CD4-positive, alpha-beta T cell treated with Interleukin-15 for 1 hour (primary cell): ENCODE measurements at places on chromosomes 7 and 10.

DNA sequence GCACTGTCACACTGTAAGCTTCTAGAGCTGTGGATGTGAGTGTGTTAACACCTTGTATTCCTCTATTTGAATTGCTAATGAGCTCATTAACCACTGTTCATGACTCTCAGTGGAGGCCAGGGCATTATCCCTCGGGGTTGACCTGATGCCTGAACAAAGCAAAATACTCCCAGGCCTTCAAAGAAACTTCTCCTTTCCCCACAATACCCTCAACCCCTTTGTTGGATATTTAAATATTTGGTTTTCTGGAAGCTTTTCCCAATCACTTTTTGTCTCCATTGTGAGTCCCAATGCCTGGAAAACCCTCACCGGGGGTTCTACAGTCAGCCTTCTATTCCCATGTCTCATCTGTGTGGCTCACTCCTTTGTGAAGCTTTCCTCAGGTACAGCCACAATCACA lies 780.1 kb downstream of the PHTF2 start:
- DNase-seq: no peak

- no peak for DNase-seq
Observed at GRCh38 chr10:123972481-123973401, 81.1 kb upstream of the CPXM2 start.

- no peak for DNase-seq
Observed at GRCh38 chr7:155003092-155003375, at the start of gene PAXIP1. TSS of gene PAXIP1 (minus strand) at chr7:155003124. CDS start at chr7:155002929, 195 bp downstream.

DNA sequence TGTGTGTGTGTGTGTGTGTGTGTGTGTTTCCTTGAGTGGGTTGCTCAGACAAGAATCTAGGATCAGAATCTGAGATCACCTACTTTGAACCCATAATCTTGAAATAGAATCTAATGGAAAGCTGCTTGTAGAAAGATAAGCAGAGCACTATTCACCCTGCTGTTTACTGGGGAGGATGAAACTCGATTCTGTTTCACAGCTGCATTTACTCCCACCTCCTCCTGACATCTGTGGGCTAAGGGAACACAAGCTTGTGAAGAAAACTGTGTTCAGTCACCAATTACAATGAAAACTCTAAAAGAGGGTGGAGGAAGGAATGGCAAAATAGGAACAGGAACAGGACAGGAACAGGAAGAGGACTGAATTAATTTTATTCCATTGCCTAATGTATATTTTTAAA lies 269.5 kb downstream of the TSPAN12 start:
- no peak for DNase-seq

GRCh38 chr10:131898713-131899112 lies 2.1 kb upstream of the PPP2R2D start:
- DNase-seq: no peak

- no peak for DNase-seq
Observed at GRCh38 chr7:130879191-130879590, 145.2 kb upstream of the KLF14 start.

GRCh38 chr10:75730847-75731246 lies 299.4 kb downstream of the LRMDA start:
- DNase-seq: no peak

- DNase-seq: no peak
Observed at GRCh38 chr7:28348636-28349035, 63.7 kb upstream of the CREB5 start.

GRCh38 chr10:127738512-127739424 lies 1.8 kb downstream of the FOXI2 start:
- no peak for DNase-seq

DNA sequence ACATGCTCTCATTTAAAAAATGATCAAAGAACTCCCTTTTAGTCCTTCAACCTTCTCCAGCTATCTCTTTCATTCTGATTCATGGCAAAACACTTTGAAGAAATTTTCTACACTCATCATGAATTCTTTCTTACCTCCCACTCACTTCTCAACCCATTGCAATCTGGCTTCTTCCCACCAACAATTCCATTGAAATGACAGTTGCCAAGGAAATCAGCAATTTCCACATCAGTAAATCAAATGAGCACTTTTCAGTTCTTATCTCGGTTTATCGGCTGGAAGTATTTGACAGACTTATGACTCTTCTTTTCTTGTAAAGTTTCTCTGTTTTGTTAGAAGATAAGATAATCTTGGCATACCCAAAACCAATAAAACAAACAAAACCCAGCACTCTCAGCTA lies 99.1 kb upstream of the CACNA2D1 start:
- DNase-seq: no peak

GRCh38 chr10:49094646-49095045 lies 20.7 kb downstream of the VSTM4 start:
- no peak for DNase-seq

DNA sequence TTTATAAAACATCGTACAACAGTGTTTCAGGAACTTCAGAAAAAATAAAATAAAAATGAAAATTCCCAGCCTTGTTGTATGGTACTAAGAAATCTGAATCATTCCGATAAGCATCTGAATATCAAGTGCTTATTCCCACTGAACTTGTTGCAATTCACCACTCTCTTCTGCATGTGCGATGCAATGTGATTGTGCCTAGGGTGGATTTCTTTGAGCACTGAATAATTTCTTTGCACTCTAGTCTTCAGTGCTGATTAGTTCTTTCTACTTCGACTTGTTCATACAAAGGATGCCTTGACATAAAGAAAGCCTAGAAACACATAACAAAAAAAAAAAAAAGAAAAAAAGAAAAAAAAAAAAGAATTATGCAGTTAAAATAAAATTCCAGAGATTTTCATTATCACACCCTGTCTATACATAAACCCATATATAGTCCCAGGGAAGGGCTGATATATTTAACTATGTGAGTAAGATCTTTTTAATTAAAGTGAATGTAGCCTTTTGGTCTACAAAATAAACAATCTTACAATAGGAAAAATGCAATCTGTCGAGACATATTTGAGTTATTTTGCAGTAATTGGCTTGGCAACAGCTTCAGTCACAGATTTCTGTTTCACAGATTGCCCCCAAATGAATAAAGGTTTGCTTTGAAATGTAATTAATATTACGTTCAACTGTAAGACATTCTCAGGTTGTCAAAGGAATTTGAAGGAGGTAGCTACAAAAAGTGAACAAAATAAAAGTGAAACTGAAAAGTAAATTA lies 1118.9 kb upstream of the CELF2 start:
- no peak for DNase-seq

DNA sequence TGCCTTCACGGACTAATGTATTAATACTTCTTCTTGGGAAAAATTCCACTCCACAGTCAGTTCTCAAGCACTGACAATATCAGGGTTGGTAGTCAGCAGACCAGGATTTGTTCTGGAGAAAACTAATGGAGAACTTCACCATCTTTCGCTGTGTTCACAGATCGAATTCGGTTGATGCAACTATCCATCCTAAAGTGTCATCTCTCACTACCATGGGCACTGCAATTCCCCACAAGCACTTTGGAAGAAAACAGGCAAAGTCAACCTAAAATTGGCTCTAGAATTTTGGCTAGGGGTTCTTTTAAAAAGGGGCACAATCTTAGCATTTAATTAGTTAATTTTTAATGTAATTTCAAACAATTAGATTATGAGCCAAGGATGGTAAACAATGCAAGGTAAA lies 164.4 kb downstream of the HGF start:
- DNase-seq: no peak

- DNase-seq: peak; percentile 49
Observed at GRCh38 chr10:113007343-113007771, 57.3 kb downstream of the TCF7L2 start.

DNA sequence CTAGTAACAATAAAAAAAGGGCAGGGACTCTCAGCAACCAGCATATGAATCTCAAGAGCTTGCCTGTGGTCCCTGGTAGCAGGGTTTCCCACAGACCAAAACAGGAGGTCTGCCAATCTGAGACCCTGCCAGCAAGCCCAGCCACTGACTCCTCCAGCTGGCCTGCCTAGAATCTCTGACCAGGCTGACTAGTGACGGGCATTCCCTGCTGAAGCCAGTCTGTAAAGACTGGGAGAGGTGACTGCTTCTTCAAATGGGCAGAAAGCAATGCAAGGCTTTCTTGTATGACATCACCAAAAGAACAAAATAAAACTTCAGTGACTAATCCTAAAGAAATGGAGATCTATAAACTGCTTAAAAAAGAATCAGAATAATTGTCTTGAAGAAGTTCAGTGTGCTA lies 249.4 kb downstream of the TCF7L2 start:
- no peak for DNase-seq
